ENCODE measurements at places on chromosomes 1 and 21.

GRCh38 chr1:192158181-192158580 is at the start of gene RGS18:
TSS of gene RGS18 (plus strand) at chr1:192158462. CDS start at chr1:192158638, 176 bp downstream.
- DNase-seq: peak; percentile 25

DNA sequence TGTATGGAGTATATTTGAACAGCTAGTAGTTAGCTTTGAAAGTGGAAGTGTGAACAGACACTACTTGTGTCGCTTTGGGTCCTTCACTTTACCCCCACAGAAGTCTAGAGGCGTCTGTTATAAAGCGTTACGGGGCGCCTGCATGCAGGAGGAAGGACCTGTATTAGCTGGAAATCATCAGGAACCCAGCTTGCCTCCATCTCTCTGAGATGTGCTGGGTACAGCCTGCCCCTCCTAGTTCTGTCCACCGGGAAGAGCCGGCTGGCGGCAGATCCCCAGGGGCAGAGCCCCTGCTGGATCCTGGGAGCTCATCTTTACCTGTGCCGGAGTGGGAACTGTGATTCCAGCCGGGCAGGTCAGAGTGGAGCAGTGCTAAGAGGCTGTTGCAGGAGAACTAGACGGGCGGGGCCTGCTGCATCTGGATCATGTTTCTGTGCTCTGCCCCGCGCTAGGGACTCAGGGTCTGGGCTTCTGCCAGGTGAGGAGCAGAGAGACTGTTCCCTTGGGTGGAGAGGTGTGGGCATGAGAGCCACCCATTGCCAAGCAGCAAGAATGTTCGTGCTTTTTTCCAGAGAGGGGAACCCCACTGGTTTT is 22.3 kb upstream of the SPSB1 start:
- DNase-seq: no peak

DNA sequence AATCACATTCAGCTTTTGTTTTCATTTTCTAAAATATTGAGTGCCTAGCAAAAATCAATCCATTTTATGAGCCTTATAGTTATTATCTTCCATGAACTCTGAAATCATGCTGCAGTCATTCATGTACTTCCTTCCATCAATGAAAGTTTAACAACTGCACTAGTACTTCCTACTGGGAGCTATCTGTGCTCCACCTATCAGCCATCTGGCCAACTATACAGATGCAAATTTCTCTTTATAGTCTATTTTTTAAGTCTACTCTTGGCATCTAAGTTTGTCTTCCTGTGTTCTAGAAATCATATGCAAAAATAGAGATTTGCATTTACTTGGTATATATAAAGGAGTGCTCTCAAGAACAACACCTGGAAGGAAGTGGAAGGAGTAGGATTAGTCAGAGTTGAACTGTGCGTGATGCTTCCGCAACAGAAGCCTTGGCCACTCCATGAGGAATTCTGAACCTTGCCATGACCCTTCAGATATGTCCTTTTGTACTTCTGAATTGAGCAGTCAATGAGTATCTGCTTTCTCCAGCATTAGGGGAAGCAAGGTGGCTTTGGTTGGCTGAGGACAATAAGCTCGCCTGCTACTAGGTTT is 403.2 kb upstream of the ADAMTS5 start:
- DNase-seq: no peak

DNA sequence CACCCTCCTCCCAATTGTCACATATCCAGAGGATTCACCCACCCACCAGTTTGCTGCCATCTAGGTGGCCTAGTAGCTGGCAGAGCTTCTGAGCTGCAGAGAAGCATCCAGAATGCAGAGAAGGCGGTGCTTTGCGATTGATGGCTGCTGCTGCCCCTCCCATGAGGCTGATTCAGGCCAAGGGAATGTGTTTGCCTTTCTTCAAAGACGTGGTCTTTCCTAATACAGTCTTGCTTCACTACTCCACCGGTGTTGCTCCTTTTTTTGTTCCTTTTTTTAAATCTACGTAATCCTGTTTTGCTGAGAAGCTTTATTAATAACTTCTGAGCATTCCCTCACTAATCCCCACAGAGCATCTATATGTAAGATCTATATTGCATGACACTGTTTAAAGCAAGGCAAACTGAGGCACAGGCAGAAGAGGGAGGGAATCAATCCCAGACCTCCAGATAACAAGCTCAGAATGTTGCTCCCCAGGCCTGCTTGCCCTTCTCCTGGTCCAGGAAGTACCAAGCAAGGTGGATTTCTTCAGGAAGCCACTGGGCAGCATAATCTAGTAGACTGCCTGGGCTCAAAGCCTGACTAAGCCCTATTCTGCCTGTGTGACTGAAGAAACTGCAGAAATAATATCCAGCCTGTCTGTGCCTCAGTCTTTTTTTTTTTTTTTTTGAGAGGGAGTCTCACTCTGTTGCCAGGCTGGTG is 275.5 kb upstream of the FMN2 start:
- peak; percentile 84 for DNase-seq

DNA sequence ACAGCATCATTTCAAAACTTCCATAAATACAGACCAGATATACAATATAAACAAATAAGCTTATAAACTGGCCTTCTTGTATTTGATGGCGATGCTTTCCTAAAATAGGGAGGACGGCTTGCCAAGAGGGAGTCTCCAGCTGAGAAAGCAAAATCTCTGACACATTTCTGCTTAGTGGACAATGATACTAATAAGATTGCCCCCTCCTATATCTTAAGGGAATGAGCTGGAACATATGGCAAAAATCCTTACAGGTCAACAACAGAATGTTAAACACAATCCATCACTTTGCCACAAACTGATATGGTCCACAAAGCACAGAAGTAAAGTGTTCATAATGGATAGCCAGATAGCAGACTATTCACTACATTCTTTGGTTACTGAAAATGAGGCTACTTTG is 7.1 kb upstream of the GADD45A start:
- DNase-seq: no peak

- DNase-seq: no peak
These were observed 200.4 kb downstream of the DYRK1A start for GRCh38 chr21:37566790-37567615.

DNA sequence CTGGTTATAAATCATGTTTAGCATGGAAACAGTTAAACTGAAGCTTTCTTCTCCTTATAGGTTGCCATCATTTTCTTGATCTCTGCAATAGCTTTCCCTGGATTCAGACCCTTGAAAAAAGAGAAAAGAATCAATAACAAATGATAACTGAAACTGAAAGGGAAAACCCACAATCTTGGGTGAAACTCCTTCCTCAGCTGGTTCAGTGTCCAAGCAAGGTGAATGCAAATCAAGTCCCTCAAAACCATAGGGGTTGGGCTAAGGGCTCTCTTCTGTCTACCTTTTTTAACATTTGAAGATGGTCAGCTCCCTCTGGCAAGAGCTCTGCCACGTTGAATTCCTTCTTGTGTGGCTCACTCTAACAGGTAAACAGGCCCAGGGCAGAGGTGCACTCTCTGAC is 7.1 kb upstream of the ATP13A2 start:
- DNase-seq: no peak

- DNase-seq: no peak
These were observed 61.3 kb downstream of the ASB17 start for GRCh38 chr1:75870951-75871350.

GRCh38 chr1:46274225-46275029 is 26.9 kb downstream of the RAD54L start:
- no peak for DNase-seq

DNA sequence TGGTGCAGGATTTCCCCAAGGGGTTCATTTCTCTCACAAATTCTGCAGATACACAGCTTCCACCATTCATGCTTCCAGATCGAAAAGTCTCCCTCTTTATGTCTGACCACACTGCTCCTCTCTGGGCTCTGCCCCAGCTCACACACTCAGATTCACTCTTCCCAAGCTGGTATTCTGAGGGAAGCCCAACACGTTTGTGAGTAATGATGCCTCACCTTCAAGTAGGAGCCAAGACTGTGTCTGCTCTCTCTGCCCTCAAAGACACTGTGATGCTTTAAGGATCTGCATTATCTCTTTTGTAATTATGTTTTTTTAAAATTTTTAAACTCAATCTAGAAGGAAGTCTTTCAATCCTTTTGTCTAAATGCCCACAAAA is 19.8 kb downstream of the PRAMEF11 start:
- no peak for DNase-seq

DNA sequence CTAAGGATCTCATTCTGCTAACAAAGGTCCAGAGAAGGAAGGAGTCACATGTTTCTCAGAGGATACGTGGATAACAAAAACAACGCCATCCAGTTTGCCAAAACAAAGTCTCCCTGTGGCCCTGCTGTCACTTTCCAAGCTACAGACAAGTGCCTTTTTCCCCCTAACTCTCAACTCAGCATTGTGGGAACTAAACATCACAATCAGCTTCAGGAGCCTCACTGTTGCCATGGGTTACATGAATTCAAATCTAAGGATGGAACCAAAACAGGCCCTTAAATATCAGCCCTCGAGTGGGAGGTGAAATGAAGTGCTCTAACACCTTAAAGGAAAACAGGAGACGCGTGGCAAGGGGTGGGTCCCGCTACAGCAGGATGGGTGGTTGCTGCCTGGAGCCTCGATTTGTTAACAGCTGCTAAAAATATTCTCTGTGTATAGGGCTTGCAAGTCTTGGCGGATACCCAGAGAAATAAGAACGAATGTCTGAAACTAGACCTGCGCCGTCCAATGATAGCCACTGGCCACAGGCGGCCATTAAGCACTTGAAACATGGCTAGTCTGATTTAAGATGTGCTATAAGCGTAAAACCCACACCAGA is 66.4 kb upstream of the SOD1 start:
- DNase-seq: no peak

- no peak for DNase-seq
These were observed 16.8 kb downstream of the PLA2G5 start for GRCh38 chr1:20086800-20087199.

- peak; percentile 53 for DNase-seq
These were observed 8.7 kb upstream of the ECE1 start for GRCh38 chr1:21298981-21299391.

- DNase-seq: peak; percentile 60
These were observed 192.8 kb downstream of the FCRL5 start for GRCh38 chr1:157359314-157360022.

- no peak for DNase-seq
These were observed 95.2 kb downstream of the HLX start for GRCh38 chr1:220974431-220974830.

DNA sequence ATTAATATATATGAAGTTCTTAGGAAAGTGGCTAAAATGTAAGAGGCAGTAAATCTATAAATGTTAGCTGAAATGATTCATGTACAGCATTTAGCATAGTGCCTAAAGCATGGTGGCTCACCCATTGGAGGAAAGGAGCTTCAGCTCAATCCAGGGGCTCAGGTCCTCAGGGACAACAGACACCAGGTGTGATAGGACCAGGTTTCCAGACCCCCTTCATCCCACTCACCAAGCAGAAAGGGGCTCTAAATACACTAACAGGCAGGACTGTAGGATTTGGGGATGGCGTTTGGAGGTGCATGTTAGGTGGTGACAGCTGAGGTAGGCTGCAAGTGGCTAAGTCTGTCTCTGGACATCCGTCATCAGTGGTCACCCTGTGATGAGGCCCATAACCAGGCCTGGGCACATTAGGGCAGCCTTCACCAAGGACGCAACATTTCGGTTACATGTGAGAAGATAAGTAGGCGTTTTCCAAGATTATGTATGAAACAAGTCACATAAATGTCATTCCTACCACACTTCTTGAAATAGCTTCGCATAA is 233.1 kb downstream of the C1orf94 start:
- DNase-seq: no peak

GRCh38 chr21:35811191-35811806 is 249.0 kb downstream of the SETD4 start:
- DNase-seq: no peak

DNA sequence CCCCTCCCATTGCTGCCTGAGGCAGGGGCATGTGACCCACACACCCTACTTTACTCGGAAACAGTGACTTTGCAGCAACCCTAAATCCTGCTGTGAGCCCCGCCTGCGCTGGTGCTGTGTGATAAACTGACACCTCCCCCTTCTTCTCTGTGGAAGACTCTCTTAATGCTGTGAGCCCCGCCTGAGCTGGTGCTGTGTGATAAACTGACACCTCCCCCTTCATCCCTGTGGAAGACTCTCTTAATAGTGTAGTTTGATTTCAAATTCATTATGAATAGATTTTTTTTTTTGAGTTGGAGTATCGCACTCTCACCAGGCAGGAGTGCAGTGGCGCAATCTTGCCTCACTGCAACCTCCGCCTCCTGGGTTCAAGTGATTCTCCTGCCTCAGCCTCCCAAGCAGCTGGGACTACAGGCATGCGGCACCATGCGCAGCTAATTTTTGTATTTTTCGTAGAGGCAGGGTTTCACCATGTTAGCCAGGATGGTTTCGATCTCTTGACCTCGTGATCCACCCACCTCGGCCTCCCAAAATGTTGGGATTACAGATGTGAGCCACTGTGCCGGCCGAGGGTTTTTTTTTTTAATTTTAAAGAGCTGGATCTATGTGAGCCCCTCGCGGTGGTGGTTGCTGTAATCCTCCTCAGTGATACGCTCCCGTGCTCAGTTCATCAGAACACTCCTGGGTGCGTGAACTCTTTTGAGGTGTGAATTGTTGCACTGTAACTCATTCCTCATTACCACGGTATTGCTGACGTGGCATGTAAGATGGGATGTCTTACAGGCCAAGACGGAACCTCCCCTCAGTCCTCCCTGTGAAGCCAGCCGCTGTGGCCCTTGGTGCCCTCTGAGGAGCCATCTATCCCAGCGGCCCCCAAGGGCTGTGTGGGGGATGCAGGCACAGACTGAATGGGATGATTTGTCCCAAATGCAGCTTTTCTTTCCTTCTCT is 60.3 kb downstream of the GALNT2 start:
- DNase-seq: peak; percentile 47

GRCh38 chr1:223864084-223864483 is 18.3 kb upstream of the TP53BP2 start:
- no peak for DNase-seq

DNA sequence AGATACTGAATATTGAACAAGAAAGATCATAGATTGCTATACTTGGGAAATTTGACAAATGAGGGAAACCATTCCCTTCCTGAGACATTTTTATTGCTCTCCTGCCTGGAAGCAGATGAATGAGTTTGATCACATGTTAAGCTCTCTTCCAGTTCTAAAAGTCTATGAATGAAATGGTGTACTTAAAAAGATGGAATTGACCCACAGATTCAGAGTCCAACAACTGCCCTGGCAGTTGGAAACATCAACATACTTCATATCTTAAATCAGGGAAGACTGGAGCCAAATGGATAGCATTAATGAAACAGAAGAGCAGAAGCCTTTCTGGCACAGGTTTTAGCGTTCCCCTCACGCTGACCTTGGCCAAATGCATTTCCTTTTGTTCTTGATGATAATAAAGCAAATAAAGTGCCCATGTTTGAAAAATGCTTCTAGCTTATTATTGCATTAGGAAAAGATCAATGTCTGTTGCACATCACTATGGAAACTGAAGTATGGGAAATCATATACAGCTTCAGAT is 142.6 kb downstream of the ESRRG start:
- no peak for DNase-seq

DNA sequence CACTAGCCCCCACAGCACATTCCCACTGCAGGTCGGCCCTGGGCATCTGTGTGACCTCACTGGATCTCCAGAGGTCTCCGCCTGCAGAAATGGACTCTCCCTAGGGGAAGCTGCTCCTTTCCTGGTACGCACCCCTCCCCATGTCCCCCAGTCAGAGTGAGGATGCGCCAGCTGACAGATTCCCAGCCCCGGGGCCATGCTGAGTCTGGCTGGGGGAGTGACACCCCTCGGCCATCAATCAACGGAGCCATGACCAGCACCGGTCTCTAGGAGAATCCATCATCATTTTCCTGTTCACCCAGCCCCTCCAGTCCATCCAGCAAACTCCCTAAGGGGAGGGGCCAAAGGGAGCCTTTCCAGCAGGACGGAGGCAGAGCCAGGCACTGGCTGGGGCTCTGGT is 68.7 kb upstream of the PAX7 start:
- DNase-seq: no peak

Measured in stomach (tissue), 19 donors.